ENCODE measurements at places on chromosomes 16 and 17.

DNA sequence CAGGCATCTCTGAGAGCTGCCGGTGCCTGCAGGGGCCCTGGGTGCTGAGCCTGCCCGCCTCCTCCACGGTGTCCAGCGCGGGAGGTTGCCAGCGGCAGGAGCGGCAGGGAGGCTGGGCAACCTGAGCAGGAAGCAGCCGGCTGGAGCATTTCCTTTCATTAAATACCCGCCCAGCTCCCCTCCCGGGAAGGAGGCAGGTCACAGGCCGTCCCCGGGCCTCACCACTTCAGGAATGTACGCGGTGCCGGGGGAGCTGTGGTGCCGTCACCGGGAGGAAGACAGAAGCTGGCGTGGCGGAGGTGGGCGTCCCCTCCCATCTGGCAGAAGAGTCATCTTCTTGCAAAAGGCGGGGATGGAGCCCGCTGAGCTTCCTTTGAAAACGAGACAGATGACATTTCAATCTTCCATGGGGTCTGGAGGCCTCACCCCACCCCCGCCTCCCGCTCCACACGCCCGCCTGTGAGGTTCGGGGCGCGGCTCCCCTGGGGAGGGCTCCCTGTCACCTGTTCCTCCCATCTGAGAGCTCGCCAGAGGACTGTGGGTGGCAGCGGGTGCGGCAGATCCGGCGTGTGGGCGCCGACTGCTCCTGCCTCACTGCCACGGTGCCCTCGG lies 16.0 kb downstream of the SOX8 start:
- DNase-seq: peak; percentile 78

DNA sequence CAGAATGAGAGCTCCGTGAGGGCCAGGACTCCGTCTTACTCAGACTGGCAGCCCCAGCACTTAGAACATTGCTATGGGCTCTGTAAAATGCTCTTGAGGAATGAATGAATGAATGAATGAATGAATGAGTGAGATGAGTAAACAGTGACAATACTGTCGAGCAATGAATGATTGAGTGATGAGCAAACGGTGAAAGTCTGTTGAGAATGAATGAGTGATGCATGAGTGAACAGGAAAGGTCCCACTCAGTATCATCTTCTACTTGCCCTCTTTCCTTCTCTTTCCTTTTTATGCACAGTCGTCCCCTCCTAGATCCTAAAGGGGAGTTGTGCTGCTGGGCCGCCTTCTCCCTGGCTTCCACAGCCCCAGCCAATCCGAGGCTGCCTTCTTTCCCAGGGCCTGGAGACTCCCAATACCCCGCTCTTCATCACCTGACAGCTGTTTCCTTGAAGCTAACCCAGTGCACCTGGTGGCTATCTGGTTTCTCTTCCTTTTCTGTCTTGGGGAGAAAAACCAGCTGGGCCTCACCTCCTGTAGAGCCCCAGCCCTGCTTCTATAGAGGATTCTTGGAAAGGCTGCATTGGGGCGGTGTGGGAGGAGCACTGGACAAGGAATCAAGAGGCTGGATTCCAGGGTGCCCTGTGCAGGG lies 32.7 kb upstream of the CACNG1 start:
- DNase-seq: no peak

- DNase-seq: no peak
Observed at GRCh38 chr16:85856585-85856984, 42.4 kb upstream of the IRF8 start.

GRCh38 chr17:63358956-63359355 lies 87.2 kb downstream of the CYB561 start:
- no peak for DNase-seq

- DNase-seq: no peak
Observed at GRCh38 chr17:11612956-11613355, 14.7 kb downstream of the DNAH9 start.

DNA sequence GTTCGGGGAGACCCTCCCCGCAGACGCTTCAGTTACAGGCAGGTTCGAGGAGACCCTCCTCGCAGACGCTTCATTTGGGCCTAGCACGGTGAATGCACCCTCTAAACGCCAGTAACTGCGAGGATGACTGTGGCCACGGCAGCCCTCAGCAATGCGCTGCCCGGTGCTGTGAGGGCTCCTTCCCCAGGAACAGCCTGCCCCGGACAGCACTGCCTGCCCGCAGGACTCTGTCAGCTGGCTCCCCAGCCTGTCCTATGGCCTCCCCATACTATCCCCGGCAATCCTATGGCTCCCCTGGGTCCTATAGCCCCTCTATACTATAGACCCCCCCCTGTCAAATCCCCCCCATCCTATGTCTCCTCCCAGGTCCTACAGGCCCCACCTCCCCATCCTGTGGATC lies 238.9 kb downstream of the RBFOX3 start:
- DNase-seq: no peak

DNA sequence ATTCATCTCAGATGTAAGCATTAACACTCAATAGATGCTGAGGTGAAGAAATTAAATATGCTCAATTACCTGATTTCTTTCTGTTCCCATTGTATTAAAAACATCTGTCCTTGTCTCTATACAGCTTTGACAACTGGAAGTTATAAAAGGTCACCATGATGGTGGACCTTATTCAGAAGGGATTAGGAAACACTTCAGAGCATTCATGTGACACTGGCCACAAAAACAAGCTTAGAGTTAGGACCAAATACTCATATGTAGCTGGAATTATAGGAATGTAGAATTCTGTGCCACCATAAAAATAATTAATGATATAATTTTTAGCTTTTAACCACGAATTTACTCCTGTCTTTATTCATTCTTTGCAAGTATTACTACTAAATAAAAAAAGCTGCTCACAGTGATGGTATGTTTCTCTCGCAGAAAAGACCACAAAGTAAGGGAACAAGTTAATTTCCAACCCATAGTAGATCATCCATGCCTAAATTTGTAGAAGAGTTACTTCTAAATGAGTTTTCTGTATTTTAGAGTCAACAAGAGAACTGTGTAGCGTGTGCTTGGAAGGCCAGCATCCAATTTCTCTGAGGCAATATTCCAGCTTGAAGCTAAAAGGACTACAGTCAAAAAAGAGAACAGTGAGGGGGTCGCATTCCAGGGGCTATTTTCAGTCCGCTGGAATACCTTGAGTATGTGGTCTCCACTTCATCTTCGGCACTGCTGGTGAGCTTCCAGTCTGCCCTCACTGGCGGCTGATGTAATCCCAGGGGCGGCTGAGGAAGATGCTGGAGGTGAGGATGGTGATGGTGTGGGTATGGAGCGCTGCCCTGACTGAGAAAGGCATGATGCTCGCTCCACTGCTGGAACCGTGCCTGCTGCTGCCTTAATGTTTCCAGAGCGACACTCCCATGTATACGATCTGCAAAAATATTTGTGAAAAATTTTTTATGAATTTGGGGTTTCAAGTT lies 63.7 kb downstream of the CACNG1 start:
- DNase-seq: no peak

- no peak for DNase-seq
Observed at GRCh38 chr16:50161950-50162349, 8.8 kb downstream of the TENT4B start.

- no peak for DNase-seq
Observed at GRCh38 chr16:13070268-13070667, 168.9 kb downstream of the SHISA9 start.

GRCh38 chr17:28643983-28644786 lies 773 bp downstream of the BLTP2 start:
- peak; percentile 58 for DNase-seq

DNA sequence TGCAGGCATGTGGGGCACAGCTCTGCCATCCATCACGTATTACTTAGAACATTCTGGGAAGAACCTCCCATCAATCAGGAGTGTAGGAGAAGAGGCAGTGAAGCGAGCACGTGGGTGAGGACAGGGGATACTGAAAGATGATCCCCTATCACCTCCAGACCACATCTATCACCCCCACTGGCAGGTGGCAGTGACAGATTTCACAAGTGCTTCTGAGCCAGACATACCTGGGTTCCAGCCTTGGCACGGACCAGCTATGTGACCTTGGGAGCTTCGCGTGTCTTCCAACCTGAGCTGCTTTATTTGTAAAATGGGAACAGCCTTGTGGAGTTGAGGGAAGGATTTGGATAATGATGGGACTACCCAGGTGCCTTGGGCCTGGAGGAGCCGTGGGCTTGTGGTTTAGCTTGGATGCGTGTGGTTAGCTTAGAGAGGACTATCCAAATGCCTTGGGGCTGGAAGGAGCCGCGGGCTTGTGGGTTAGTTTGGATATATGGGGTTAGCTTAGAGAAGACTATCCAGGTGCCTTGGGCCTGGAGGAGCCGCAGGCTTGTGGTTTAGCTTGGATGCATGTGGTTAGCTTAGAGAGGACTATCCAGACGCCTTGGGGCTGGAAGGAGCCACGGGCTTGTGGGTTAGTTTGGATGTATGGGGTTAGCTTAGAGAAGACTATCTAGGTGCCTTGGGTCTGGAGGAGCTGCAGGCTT lies 206.4 kb downstream of the ENGASE start:
- no peak for DNase-seq

DNA sequence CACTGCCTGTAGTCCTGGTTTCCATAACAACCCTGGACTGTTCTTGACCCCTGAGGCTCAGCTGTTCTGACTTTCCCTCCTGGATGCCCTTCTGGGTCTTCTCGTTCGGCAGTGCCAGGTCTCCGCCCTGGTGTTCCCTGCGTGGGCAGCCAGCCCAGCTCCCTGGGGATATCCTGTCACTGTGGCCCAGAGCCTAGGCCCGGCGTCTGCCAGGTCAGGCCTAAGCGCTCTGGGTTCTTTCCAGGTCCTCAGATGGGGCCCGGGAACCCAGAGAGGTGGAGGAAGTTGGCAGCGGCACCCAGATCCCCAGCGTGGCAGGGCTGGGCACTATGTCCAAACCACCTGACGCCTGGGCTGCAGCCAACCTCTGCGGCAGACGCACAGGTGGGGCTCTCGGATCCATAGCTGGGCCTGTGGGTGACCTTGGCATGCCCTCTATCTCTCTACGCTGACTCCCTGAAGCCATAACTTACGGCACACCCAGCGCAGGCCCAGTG lies 12.5 kb upstream of the ATP2A3 start:
- DNase-seq: no peak

- DNase-seq: peak; percentile 13
Observed at GRCh38 chr17:54172096-54172984, 349.6 kb downstream of the KIF2B start.

DNA sequence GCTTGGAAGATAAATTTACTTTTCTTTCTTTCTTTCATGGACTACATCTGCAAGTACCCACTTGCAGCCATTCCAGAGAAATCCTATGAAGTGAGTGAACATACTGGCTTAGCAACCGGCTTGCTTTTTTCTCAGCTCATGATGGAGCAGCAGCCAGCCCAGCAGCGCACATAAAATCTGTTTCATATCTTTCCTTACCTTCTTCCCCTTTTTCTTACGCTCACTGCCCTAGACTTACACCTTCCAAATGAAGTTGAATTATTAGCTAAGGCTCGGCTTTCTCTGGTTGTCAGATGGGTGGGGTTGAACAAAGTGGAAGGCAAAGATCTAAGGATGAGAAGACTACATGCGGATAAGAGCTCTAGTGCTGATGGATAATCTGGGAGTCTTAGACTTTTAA lies 13.9 kb upstream of the ABCA8 start:
- no peak for DNase-seq

GRCh38 chr16:3849751-3850543 lies 30.6 kb downstream of the CREBBP start:
- no peak for DNase-seq

DNA sequence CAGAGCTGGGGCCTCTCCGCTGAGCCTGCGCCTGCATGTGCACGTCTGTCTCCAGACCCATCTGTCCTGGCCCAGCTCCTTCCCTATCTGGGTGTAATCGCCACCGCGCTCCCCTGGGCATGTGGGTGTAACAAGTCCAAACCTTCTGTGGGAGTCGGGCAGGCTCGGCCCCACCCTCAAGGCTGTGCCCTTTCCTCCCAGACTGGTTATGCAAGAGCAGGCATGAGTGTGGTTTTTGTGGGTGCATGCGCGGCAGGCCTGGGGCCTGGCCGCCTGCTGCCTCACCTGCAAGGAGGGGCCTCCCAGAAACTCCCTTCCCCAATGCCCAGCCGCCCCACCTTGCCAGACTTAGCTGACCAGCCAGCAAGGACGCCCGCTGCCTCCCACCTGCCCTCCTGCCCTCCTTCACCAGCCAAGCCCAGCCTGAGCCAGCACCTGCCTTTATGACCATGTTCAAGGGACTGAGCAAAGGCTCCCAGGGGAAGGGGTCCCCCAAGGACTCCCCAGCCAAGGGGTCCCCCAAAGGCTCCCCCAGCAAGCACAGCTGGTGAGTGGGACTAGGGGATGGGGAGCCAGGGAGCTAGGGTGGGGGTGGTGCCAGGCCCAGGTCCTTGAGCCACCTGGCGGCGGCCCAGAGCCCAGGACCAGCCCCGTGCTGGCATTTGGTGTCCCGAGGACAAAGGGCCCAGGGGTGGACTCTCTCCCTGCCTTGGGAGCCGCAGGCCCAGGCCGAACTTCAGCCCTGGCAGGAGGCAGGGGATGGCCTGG lies at the start of gene EVPLL:
EVPLL (plus strand) TSS at position 342 of the 768 bp plus-strand sequence. CDS start 3,160 bp downstream, outside the sequence.
- no peak for DNase-seq

DNA sequence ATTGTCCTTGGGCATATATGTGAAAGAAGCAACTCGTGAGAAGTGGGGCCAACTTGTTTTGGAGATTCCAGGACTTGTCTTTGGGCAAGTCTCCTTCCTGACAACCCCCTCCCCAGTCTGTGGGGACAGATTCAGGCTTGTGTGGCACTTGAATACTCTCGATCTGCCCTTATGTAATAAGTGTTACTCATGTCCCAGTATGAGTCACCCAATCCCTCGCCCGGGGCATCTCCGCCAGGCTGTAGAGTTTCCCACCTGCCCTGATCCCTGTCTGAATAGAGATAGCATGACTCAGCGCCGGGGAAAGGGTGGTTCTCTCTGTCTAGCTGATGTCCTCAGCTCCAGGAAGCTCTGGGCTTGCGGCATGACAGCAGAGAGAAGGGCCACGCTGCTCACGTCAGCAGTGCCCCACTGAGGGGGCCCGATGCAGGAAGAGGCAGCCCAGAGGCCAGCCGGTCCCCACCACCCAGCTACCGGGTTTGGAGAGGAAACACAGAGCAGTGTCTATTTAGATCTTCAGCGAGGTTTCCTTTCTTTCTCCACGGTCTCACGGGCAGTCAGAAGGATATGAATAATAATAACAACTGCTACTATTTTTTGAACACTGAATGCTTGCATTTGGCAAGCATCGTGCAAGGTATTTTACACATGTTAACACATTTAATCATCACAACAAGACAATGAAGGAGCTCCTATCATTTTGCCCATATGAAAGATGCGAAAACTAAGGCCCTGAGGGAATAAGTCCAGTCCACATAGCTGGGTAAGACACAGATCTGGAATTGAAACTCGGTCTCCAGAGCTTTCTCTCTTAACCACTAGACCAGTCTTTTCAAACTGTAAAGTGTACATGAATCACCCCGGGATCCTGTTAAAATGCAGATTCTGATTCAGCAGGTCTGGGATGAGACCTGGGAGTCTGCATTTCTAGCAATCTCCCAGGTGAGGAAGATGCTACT lies 426.7 kb upstream of the MAF start:
- peak; percentile 98 for DNase-seq

DNA sequence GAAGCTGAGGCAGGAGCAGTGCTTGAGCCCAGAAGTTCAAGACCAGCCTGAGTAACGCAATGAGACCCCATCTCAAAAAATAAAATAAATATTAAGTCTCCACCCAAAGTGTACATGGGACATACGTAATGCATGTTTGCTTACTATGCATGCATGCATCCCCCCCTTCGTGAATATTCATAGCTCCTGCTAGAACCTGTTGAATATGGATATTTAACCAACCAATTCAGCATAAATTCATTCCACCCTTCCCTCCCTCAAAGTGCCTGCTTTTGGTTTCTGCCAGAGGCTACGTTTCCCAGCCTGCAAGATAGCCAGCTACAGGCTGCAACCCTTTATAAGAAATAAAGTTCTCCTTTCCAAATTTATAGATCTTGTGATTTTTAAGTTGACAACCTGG lies 12.9 kb upstream of the PSMD7 start:
- DNase-seq: no peak

- DNase-seq: no peak
Observed at GRCh38 chr16:30728899-30729672, 19.1 kb upstream of the PHKG2 start.
